Left colon (tissue), 2 donors: ENCODE measurements at places on chromosomes 7 and 10. TPM values are rescaled to one million over a fixed set of nuclear protein-coding genes. Genes with fewer than 3 reads are reported as not detected.

COL26A1 gene
- total RNA-seq: not detected

FRMPD2 gene
- total RNA-seq: 0.18 TPM

ZNF485 gene
- total RNA-seq: 3.4 TPM

PSD gene
- 4.1 TPM for total RNA-seq

PTPRE gene
- 26.9 TPM for total RNA-seq

AZGP1 gene
- total RNA-seq: 4.8 TPM

SLC26A5 gene
- not detected for total RNA-seq

TPK1 gene
- total RNA-seq: 12.3 TPM

NPFFR1 gene
- 0.03 TPM for total RNA-seq

PNPLA8 gene
- total RNA-seq: 23.2 TPM

TMEM106B gene
- 42.2 TPM for total RNA-seq

LIPF gene
- total RNA-seq: not detected
